ENCODE measurements at places on chromosomes 6 and 20.
A peak's percentile ranks its signal among the peaks of the same experiment; 100 is the strongest.

GRCh38 chr6:11011787-11012234 lies 32.3 kb downstream of the ELOVL2 start:
- DNase-seq = peak; percentile 71

- DNase-seq = no peak
Measured at GRCh38 chr6:35178012-35178411, 35.7 kb upstream of the SCUBE3 start.

GRCh38 chr6:37919417-37920157 lies 100.1 kb downstream of the ZFAND3 start:
- no peak for DNase-seq

DNA sequence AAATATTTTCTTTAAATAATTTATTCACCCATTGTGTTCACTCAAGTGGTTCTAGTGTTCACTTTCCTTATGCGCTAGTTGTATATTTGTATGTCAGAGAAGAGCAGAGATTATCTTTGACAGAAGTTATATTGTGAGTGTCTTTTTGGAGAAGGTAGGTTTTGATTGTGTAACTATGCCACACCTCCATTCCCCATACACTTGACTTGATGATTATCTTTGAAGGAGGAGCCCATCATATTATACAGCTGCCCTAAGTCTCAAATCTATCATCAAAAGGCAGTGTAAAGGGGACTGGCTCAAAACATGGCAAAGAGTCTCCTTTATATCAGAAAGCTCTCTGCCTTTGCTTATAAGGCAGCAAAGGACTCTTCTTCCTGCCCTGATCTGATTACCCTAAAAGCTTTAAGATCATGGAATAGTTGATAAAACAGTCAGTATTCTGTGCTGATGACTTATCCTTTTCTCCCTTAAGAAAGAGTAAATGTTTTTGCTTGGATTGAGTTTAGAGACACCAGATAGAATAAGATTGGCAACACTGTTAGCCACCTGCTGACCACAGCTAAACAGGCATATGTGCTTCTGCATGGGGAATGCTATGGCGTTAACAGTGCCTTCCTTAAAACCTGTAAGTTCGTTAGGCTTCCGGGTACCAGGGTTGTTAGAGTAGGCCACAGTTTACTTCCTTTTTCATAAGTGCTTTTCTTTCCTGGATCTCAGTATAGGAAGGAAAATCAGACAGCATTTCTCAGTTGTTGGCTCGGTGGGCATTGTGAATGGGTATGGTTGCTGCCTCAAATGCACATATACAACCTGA lies 22.6 kb downstream of the TOP1 start:
- no peak for DNase-seq

DNA sequence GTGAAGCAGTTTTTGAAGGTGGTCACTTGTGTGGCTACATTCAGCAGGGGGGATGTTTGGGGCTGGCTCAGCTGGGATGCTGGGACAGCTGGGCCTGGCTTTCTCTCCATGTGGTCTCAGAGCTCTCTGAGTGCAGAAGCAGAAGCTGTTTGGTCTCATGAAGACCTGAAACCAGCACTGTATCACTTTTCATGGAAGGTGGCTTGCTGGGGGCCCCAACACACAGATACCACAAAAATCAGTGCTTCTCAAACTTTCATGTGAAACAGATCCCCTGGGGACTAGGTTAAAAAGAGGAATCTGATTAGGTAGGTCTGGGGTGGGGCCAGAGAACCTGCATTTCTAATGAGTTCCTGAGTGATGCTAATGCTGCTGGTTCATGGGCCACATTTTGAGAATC lies 347.3 kb downstream of the DHX35 start:
- no peak for DNase-seq

DNA sequence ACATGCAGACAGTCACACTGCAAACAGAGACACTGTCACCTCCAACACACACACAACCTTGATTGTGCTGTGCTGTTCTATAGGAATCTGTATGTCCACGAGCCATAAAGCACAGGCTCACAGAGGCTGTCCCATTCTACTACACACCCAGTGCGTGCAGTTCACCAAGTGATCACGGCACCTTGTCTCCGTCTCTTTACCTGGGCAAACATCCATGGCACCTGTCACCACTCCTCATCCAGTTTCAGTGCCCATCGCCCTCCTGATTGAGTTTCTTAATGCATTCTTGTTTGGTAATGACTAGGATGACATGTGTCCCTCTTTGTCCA lies 65.8 kb upstream of the STMND1 start:
- DNase-seq = no peak

DNA sequence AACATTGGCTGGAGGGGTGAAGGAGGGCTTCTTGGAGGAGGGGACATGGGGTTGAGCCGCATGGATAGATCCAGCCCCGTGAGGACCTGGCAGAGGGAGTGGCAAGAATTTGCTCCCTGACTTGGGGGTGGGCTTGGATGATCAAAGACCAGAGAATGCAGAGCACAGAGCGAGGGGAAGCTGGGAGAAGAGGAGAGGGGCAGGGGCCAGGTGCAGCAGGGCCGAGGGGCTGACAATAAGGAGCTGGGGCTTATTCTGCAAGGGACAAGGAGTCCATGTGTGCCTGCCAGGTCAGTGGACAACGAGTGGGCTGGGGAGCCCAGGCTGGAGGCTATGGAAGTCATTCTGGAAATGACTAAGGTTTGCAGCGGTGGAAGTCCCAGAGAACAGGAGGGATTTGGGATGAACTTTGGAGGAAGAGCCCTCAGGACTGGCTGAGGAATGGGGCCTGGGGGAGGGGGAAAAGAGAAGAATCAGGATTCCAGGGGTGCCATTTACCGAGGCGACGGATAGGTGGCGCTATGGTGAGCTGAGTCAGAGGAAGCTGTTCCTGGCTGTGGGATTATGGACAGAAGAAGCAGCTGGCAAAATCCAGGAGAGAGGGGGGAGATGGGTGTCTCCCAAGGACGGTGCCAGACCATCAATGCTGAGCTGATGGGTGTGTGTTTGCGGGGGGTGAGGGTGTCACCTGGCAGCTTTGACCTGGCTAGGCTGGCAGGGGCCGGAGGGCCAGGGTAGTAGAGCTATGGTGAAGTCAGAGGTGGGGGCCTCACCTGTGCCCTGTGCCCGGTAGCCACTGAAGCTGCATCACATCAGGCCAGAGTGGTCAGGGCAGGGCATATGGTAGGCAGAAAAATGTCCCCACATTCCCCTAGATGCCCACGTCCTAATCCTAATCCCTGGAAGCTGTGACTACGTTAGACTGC lies 7.8 kb downstream of the KCNG1 start:
- DNase-seq = peak; percentile 80

GRCh38 chr6:130453230-130453629 lies 87.4 kb downstream of the TMEM200A start:
- no peak for DNase-seq

DNA sequence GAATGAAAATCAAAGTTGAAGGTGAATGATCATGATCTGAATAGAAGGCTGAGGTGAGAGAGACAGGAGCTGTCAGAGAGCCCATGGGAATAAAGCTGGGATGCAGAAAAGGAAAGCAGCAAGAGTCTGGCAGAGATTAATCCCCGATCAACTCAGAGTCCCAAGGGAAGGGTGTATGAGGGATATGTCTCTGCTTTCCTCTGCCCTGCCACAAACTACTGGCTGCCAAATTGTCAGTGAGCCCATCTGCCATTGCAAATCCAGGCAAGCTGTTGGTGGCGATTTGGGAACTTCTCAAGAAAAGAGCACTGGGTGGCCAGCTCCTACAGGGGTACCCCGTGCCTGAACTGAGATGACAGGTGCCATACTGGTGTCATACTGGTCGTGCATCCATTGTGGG lies 705.5 kb upstream of the MAN1A1 start:
- no peak for DNase-seq

DNA sequence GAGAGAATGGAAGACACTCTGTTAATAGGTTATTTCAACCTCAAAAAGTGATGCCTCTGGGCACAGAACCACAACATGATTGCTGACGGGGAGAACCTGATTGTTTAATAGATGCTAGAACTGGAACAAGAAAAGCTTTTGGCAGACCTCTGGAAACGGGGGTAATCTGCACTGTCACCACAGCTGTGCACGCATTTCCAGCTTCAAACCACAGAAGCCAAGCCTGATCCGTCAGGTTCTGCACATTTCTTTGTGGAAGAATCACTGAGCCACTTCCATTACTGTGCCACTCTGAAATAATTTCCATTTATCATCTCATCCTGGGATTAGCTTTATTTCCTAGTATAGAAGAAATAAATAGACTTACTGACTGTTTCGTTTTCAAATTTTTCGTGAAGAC lies 309.3 kb downstream of the FARS2 start:
- DNase-seq = no peak

- peak; percentile 68 for DNase-seq
Measured at GRCh38 chr20:24432046-24432442, 37.4 kb upstream of the SYNDIG1 start.

DNA sequence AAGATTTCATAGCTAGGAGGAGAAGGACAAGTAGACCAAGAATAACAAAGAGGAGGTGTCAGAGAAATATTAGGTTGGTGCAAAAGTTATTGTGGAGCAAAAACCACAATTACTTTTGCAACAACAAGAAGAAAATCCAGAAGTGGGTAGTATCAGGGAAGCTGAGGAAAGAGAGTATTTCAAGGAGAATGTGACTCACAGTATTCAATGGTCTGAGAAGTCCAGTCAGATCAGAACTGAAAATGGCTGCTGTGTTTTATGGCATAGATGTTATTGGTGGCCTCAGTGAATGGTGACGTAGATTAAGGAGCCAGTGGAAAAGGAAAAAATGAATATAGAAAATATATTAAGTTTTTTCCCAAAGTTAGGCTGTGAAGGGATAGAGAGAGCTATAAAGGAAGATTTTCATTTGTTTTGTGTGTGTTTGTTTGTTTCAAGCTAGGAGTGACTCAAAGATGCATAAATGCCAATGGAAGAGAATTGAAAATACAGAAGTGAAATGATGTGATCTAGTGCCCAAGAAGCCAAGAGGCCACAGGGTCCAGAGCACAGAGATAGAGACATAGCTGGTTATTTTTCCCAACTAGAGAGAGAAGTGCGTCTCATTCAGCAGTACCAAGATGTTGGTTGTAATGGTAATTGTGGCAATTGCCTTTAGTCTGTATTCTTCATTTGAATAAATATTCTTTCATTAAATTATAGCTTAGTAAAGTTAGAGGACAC lies 112.8 kb downstream of the ADTRP start:
- no peak for DNase-seq

- DNase-seq = no peak
Measured at GRCh38 chr6:118356054-118356453, 192.0 kb upstream of the PLN start.

GRCh38 chr6:11789744-11790143 lies 11.1 kb upstream of the ADTRP start:
- DNase-seq = no peak

- DNase-seq = no peak
Measured at GRCh38 chr6:26561533-26562466, 23.6 kb downstream of the HMGN4 start.

- no peak for DNase-seq
Measured at GRCh38 chr6:131223416-131223815, 88.1 kb downstream of the AKAP7 start.

GRCh38 chr6:12842114-12842513 lies 125.5 kb downstream of the PHACTR1 start:
- no peak for DNase-seq

DNA sequence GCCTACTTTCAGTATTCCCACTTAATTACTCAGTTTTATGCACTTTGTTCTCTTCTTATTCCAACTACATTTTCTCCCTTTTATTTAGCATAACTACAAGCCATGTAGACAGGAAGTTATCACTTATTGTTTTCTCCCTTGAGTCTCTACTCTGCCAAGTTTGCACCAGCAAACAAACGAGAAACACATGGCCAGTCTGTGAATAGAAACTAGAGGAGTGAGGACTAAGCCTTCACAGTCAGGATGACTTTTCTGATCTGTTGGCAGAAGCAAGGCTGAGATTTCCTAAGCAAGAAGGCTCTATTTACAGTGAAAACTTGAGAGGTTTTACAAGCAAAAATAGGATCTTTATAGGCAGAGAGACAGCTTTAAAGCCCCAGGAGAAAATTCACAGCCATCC lies 69.8 kb upstream of the TINAG start:
- peak; percentile 29 for DNase-seq

DNA sequence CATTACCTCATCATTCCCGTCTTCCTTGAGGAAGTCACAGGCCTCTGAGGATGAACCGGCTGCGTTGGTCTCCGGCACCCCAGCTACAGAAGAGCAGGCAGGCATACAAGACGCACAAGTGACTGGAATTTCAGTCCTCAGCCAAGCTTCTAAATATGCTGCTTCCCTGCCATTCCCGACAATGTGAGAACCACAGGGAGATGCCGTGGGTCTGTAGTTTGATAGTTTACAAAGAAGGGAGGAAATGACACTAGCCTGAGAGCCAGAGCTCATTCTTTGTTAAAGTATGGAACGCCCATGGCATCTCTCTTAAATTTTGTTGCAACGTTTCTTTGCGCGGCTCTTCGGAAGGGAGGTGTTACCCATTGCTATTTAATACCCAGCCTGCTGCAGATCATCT lies 25.7 kb downstream of the HEBP2 start:
- DNase-seq = no peak

GRCh38 chr6:160882791-160883279 lies 108.7 kb upstream of the MAP3K4 start:
- DNase-seq = no peak

DNA sequence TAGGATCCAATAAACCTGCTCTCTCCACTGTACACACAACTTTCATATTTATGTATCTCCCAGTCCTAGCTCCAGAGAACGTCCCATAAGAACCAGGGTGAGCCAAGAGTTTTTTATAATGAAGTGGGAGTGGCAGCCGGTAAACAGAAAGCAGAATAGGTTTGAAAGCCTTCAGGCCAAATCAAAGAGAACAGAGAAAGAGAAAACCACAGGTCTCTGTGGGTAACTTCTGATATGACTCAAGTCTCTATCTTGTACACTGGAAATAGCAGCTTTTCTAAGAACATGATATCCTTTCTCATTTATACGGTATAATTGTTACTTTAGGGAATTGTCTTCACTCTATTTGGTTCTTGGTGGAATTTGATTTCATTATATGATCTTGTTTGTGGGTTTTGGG lies 273.6 kb downstream of the PACRG start:
- no peak for DNase-seq

DNA sequence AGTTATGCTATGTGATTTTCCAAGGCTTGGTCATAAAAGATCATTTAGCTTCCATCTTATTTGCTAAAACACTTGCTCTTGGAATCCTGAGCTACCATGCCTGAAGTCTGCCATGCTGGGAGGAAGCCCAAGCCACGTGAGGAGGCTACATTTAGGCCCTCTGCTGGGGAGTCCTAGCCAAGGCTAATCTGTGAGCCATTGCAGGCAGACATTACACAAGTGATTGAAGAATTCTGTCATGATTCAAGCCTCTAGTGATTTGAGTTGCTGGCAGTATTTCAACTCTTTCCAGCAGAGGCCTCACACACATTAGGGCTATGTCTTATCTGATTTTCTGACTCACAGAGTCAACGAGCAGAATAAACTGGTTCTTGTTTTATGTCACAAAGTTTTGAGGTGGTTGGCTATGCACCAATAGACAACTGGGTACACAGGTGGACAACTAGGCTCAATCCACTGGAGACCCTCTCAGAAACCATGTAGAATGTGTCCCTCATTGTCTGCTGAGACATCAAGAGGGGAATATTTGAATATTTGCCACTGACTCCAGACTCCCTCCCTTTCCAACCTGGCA lies 227.2 kb upstream of the SULF2 start:
- peak; percentile 48 for DNase-seq
